Cardiac atrium fibroblast (primary cell): ENCODE measurements at places on chromosomes 3 and 15. TPM values are rescaled to one million over a fixed set of nuclear protein-coding genes. Genes with fewer than 3 reads are reported as not detected.

TMC3 gene
- 0.32 TPM in 1 of 2 replicates, not detected in the other for total RNA-seq

MAN2C1 gene
- total RNA-seq: 52.0 and 87.0 TPM in 2 replicates

ZNF501 gene
- 3.1 and 11.9 TPM in 2 replicates for total RNA-seq

ZNF502 gene
- total RNA-seq: 3.6 and 5.4 TPM in 2 replicates

FOXB1 gene
- not detected in 2 replicates for total RNA-seq

LMAN1L gene
- 0.36 TPM in 1 of 2 replicates, not detected in the other for total RNA-seq

CD86 gene
- total RNA-seq: not detected in 2 replicates

OR5K4 gene
- not detected in 2 replicates for total RNA-seq

GABRR3 gene
- total RNA-seq: not detected in 2 replicates

LYZL4 gene
- not detected in 2 replicates for total RNA-seq

GOLGA8O gene
- 0.18 and 1.5 TPM in 2 replicates for total RNA-seq

SMCO1 gene
- total RNA-seq: not detected in 2 replicates

ST3GAL6 gene
- total RNA-seq: 10.7 and 20.6 TPM in 2 replicates

ASB14 gene
- not detected in 2 replicates for total RNA-seq

ANKRD63 gene
- not detected in 2 replicates for total RNA-seq

CCDC33 gene
- not detected in 2 replicates for total RNA-seq

ARHGEF26 gene
- total RNA-seq: 4.9 and 5.8 TPM in 2 replicates

KNG1 gene
- not detected in 2 replicates for total RNA-seq

GABRA5 gene
- total RNA-seq: not detected in 2 replicates

CCDC191 gene
- 1.1 and 2.3 TPM in 2 replicates for total RNA-seq

CKMT1A gene
- not detected in 2 replicates for total RNA-seq

TMEM212 gene
- not detected in 2 replicates for total RNA-seq

EXD1 gene
- total RNA-seq: not detected in 2 replicates

MUSTN1 gene
- total RNA-seq: not detected in 2 replicates

GOLGA8G gene
- total RNA-seq: not detected in 2 replicates

GPR15 gene
- total RNA-seq: not detected in 2 replicates
